HL-60 (cell line): ENCODE measurements at places on chromosomes 7 and 10.

DNA sequence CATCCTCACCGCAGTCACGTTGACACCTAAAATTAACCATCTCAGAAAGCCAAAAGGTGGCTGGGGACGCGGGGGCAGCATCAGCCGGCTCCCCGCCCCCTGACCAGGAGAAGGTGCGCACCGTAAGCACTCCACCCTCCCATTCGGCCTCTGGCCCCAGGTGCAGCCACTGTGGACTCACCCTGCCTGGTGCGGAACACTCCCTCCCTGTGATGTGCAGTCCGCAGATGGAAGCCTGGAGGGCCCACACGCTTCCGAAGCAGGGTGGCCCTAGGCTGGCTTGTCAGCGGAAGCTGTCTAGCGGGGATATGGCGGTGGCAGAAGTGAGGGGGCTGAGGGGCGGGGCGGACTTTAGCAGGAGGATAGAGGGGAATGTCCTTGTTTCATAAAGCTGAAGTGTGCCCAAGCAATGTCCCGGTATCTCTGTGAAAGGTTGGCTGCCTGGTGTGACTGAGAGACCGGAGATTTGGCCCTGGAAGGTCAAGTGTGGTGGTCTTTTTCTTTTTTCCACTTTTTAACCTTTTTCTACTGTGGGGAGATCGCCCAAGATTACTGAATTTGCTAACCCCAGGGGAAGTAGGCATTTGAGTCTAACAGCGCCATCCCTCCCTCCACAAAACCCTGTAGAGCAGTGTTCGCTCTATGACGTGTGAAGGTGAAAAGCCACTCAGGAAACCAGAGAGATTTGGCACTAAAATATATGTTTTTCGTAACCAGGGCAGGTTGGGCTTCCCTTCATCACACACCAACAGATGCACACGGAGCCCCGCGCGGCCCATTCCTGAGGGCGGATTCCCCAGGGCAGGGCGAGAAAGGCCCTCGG, 74.7 kb downstream of the CXCL12 start:
- DNase-seq, result no peak

GRCh38 chr10:26914898-26915297, 54.1 kb upstream of the ABI1 start:
- DNase-seq, result no peak

- DNase-seq, result no peak
These were observed 86.4 kb upstream of the ELMO1 start for GRCh38 chr7:37534893-37535610.

GRCh38 chr10:130631142-130632096, 495.2 kb downstream of the GLRX3 start:
- peak; percentile 60 for DNase-seq

DNA sequence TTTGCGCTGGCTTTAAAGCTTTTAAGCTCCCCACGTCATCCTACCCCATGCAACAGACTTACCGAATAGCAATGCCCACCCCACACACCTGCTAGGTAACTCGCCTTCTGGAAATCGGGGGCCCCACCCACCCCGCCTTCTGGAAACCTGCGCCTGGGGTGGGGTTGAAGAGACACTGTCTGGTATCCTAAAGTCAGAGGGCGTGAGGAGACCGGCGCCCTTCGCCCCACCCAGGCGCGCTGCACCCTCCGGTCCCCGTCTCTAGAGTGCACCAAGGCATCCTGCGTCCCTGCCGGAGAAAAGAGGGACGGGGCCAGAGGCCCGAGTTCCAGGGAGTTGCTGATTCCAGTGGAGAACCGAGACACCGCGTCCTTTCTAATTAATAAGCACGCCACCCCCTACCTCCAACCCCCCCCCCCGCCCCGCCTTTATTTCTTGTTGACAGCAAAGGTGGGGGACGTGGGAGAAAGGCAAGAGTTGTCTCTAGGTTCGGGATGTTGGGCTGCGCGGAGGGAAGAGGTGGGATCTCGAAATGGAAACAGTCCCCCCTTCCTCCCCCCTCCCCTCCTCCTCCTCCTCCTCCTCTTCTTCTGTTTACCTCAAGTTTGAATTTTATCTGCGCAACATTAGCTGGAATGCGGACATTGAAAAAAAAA, 220.9 kb upstream of the MKLN1 start:
- no peak for DNase-seq

DNA sequence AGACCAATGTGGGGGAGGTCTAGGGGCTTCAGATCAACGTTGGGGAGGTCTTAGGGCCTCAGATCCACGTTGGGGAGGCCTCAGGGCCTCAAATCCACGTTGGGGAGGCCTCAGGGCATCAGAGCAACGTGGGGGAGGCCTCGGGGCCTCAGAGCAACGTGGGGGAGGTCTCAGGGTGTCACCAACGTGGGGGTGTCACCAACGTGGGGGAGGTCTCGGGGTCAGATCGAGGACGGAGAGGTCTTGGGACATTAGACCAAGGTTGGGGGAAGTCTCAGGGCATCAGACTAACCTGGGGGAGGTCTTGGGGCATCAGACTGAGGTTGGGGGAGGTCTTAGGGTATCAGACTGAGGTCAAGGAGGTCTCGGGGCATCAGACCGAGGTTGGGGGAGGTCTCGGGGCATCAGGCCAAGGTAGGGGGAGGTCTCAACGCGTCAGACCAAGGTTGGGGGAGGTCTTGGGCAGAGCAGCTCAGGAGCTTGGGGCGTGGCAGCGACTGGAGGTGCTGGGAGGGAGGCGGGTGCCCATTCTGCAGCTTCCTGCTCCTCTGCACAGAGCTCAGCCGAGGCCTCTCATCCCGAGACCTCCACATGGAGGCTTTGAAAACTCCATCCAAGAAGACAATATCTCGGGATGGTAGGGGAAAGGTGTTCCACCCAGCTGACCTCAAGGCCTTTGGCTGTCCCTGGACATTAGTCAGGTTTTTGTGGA, 159.8 kb downstream of the WDR37 start:
- no peak for DNase-seq

- no peak for DNase-seq
These were observed 89.3 kb downstream of the SEC23IP start for GRCh38 chr10:119981826-119982225.

GRCh38 chr7:11130012-11130411, 156.3 kb downstream of the PHF14 start:
- DNase-seq, result no peak

DNA sequence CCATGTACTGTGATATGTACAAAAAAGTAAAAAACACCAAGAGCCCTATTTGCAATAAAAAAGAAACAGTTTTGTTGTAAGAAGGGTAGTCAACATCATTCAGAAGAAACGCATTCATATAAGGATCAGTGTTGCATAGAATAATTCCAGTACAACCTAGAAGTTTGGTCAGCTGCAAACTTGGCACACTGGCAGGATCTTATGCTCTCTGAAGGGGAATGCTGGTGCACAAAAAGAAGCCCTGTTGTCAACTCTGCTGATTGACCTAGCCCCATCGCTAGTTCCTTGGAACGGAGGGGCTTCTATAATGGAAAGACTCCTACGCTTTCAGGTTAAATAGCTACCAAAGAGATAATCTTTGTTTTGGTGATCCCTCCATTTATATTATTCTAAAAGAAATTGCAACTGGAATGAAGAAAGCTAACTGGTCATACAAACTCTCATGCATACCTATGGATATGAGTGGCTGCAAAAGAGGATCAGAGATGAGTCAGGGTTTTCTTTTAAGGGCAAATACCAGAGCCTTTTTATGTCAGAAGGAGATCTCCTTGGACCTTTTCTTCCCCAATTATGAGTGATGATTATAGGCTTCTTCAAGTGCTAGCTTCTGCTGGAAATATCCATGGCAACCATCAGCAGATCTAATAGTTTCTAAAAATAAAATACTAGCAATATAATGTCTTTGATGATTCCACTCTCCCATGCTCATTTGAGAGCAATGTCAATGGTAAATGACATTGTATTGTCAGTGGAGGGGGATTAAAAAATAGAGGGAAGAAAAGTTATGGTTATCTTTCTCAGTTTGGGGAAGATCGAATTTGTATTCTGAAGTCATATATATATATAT, 312.4 kb upstream of the CACNA2D1 start:
- DNase-seq, result no peak

DNA sequence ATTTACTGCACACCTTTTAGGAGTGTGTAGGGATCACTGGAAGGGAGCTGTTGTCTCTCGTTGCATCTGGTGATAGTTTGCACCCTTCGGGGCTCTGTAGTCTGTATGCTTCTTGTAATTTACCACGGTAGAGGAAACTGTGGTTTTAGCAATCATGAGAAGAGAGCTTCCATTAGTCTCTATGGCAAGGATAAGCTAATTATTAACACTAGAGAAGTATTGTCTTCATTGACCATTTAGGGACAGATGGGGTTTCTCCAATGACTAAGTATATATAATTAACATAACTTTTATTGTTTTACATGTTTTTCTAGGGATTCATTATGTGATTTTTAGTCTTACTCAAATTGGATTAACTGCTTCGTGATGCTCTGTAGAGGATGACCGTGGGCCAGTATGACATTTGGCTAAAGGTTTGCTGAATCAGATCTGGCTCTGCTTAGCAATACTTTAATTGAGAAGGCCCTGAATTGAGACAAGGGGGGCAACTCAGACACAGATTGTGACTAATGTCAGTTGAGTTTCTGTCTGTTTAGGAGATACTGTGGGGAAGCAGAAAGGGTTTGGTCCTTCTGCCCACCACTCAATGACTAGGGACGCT, 8.7 kb downstream of the SLC18A2 start:
- DNase-seq, result no peak

DNA sequence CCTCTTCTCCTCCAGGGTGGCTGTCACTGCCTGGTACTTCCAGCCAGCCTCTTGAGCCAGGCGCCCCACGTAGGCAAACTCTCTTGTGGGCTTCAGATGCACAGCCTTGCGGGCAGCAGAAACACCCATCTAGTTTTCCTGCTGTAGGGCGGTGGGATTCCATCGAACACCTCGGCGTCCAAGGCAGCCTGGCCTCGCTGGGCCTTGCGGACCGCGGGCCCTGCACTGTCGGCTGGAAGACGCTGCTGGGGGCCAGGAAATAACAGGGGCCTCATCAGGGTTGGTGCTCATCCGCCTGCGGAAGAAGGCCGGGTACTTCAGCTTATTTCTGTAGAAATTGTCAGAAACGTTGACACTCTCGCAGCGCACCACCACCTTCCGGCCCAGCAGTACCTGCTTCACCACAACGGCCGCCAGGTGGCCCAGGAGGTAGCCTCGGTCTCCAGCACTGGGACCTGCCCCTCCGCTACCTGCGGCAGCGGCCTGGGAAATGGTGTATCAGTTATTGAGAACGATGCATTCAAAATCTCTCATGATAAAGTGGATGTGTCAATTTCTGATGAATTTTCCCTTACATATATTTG, 61.1 kb downstream of the WDFY4 start:
- no peak for DNase-seq

DNA sequence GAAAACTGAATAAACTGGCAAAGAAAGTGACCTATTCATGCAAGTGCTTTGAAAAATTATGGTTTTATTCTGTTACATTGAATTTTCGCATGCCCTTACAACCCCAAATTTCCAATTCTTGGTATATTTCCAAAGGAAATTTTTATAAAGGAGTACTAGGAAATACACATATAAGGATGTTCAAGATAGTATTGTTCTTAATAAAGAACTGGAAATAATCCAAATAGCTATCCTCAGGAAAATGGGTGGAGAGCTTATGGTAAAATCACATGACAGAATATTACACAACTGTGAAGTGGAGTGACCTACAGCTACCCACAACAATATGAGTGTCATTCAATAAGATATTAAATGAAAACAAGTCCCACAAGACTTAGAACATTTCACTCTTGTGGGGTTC, 138.9 kb upstream of the BMPER start:
- DNase-seq, result no peak

DNA sequence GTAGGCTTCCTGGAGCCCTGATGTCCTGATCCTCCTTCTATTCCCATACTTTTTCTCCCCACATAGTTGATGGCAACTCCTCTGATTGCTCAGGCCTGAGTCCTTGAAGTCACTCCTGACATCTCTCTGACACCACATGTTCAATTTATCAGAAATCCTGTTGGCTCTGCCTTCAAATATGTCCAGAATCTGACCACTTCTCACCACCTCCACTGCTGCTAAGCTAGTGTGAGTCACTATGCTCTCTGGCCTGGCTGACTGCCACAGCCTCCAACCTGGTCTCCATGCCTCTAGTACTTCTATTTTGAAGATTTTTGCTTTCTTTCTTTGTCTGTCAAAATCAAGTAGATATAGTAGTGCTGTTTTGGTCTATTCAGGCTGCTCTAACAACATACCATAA, 53.0 kb downstream of the TMEM229A start:
- no peak for DNase-seq

DNA sequence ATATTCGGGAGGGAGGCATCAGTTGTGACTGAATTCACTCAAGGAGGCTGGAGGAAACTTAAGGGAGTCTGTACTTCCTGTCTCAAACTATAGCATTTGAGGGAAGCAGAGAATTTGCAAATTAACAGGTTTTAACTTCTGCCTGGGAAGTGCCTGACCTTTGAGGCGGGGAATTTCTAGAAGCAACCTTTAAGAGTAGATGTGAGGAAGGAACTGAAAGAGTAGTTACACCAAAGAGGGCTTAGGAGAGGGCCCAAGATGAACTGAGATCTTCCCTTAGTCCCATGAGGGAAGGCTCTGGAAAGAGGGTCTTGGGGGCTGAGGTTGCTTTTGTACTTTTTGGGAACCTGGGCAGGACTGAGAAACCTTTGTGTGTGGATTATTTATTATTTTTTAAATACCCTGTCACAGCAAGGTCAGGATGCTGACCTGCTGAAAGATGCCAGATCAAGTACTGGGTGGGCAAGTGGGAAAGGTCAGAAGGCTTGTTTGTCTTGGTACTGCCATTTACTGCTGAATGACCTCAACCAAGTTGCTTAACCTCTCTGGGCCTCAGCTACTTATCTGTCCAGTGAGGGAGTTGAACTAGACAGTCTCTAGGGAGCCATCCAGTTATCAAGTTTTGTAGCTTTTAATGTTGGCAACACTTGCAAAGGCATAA, 2.4 kb downstream of the GPR158 start:
- DNase-seq, result no peak

GRCh38 chr10:59965899-59966650, 59.7 kb upstream of the CCDC6 start:
- DNase-seq, result no peak

- no peak for DNase-seq
These were observed 5.1 kb upstream of the PCBD1 start for GRCh38 chr10:70893227-70894006.

GRCh38 chr7:132738254-132738653, 162.0 kb upstream of the PLXNA4 start:
- DNase-seq, result no peak

DNA sequence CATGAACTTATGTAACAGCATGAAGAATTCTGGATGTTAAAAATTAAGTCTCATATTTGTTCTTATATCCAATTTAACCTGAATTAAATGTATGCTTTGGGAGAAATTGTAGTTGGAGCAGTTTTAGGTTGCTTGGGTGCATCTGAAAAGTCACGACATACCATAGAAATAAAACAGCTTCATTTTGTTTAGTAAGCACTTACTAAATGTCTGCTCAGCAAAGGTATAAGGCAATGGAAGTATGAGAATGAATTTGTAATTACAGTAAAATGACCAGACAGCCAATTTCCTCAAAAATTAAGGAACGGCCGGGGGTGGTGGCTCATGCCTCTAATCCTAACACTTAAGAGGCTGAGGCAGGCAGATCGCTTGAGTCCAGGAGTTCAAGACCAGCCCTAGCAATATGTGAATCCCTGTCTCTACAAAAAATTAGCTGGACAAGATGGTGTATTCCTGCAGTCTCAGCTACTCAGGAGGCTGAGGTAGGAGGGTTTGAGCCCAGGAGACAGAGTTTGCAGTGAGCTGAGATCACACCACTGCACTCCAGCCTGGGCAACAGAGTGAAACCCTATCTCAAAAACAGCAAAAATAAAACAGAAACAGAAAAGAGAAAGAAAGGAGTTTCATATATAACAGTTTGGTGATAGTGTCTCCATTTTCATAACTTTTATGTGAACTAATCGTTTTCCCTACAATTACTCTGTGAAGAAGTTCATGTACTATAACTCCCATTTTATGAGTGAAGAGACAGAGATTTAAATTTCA, 47.2 kb upstream of the KLF6 start:
- no peak for DNase-seq

- DNase-seq, result no peak
These were observed 1.1 kb downstream of the FIS1 start for GRCh38 chr7:101243646-101244374.
